ENCODE measurements at places on chromosomes 2 and 18.

DNA sequence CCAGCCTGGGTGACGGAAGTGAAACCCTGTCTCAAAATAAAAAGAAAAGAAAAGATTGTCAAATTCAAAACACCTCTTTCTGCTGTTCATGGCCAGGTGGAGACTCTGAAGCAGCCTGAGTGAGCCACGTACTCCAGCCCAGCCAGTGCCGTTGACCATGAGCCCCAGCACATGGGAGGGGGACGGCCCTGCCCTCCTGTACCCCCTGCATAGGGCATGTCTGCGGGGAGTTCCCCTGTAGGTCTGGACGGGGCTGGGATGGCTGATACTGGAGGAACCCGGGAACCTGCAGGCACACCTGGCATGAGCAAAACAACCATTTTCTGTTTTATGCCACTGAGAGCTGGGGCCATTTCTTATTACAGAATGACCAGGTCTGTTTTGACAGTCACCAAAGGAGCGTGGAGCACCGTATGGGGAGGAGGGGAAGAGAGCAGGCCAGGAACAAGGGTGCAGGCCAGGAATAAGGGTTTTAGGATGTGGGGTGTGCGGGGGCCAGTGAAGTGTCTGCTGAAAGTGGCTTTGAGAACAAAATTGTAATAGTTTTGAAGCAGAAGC lies 30.1 kb downstream of the TMEM18 start:
- no peak for DNase-seq

DNA sequence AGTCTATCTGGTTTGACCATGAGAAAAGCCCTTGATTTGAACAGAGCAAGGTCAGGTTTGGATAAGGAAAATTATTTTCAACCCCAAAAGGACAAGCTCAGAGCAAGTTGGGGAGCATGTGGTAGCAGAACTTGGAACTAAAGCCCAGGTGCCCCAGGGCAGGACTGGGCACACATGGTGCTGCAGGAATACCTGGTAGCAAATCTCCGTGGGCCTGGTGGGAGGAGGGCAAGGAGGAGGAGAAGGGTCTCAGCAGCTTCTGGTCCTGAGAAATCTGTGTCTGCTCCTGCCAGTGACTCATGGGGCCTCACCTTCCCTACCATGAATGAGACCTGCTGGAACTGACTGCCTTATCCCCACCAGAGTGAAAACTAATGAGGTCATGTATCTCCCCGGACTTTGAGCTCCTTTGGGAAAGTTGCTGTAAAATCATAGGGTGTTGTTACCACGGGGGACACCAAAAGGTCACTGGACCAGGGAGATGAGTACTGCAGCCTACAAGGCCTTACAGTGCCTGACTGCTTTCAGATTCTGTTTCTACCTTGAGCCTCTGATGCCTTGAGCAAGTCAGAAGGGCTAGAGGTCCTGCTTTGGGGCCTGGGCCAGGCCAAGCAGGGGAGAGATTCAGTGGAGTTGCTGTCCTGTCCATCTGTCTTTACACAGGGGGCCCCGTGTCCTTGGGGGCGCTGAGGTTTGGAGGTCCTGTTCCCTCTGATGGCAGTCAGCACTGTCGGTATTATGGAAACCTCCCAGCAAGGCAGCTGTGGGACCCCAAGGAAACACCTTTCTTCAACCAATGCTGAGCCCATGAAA lies 304.0 kb downstream of the MYCN start:
- no peak for DNase-seq

DNA sequence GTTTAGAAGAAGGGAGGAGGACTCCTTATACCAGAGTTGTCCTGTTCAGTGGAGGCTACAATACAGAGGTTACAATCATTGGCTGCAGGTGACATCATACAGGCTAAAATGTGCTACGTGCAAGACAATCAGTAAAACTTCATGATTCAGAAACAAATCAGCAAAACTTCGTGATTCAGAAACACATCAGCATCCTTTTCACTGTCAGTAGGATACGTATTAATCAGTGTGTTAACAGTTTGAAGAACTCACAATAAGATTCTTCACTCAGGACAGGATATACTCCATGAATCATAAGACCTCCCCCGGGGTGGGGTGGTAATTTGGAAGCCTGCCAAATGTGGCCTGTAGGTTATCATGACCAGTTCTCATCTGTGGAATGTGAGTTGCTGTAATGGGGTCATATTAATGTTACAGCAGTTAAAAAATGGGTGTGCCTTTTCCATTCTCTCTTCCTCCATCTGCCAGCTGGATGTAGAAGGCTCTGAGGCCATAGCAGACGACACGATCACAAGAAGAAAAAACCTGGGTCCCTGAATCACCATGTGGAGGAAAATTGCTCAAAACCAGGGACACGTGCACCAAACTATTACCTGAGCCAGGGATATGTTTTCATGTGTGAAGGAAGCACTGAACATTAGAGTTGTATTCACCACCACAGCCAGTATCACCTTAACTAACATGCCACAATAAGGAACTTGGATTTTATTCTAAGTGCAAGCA lies 134.8 kb upstream of the CREB1 start:
- DNase-seq, result no peak

- DNase-seq, result no peak
These were observed 28.2 kb upstream of the NARS1 start for GRCh38 chr18:57649556-57650500.

GRCh38 chr2:47178341-47178740 lies 23.2 kb upstream of the STPG4 start:
- no peak for DNase-seq

- DNase-seq, result no peak
These were observed 150.9 kb downstream of the ACTR3 start for GRCh38 chr2:114040826-114041225.

DNA sequence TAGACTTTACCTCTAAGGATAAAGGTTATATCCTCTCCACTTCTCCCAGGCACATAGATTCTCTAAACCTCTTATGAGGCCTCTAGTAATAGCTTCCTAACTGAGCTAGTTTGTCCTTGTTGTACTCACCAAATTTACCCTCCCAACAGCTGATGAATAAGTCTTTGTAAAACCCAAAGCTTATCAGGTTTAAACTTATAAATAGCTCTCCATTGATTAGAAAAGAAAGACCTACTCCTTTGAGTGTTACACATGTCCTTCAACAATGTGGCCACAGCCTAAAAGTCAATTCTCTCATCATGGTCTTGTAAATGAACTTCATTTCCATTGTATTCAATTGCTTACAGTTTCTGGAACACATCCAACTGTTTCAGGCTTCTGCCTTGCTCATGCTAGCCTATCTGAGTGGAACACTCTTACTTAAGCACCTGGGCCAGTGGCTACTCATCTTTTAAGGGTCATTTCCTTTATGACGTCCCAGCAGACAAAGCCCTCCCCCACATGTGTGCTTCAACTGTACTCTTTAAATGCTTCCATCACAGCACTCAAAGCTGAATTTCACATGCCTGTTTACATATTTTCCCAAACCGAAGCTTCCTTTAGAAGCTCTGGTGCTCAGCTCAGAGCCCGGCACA lies 131.6 kb downstream of the CDH2 start:
- DNase-seq, result no peak

DNA sequence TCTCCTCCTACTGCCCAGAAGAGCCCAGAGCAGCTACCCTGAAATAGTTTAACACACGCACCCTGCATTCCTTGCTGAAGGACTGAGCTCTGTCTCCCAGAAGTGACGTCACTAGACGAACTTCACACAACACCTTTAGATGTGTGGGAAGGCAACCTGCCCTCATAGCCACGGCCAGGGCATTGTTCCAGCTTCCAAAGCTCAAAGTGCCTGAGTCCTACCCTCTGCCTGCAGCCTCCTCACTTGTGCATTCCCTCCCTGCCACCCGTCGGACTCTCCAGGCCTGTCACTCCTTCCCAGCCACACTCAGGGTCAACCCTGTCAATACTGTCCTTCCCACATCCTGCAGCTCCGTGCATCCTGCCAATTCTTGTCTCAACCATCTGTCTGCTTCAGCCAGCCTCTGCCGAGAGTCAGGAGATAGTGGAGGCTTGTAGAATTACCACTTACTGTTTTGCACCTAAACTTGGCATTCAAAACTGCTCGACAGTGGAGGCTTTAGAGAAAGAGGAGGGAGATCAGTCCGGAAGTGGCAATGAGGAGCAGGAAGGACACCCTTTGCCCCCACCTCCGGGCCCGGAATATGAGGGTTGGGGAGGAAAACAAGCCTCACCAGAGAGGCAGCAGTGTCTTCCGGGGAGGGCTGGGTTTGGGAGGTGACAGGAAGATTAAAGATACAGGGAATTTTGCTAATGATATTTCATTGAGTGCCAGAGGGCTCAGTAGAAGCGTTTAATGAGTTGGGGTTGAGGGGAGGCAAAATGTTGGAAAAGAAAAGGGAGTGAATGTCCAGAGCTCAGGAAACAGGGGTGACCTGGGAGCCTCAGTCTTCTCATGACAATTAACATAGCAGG lies 72.3 kb upstream of the ATG16L1 start:
- no peak for DNase-seq

DNA sequence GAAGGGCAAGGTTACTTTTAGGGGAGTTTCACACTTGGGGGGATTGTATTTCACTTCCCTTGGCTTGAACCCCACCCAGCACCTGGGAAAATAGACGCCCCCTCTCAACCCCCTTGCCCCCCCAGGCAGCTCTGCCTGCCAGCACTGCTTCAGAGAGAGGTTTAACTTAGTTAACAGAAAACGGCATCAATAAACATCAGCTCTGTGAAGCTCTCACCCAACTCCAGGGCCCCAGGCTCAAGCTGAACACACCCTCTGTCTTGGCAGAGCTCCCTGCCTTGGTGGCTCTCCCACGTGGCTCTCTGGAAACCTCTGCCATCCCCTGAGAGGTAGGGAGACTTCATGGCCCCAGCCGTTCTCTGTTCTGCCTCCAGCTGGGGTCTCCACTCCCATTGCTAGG lies 244.1 kb downstream of the ACKR3 start:
- no peak for DNase-seq

- no peak for DNase-seq
These were observed 3.1 kb downstream of the PAIP2B start for GRCh38 chr2:71223767-71224333.

- no peak for DNase-seq
These were observed 158.9 kb downstream of the RHBDD1 start for GRCh38 chr2:226994775-226995174.

GRCh38 chr18:3547891-3548615 lies 98.1 kb downstream of the TGIF1 start:
- no peak for DNase-seq

- DNase-seq, result no peak
These were observed 31.8 kb downstream of the C1D start for GRCh38 chr2:68031043-68031442.

- no peak for DNase-seq
These were observed 7.9 kb downstream of the MAP2 start for GRCh38 chr2:209431701-209432100.

DNA sequence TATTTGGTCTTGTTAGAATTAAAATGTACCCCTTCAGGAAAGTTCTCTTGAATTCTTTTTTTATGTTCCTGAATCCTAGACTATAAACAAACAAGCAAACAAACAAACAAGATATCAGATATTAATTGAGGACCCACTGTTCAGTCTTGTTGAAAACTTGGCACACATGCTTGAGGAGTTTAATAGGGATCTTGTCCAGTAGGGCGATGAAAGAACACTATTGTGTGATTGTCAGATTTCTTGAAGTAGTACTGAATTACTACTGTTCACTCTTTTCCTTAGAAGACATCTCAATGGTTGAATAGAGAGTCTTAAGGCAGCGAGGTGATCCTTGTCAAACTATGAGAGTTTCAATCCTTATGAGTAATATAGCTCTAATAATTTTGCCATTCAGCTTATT lies 130.2 kb downstream of the PTPRM start:
- DNase-seq, result no peak

DNA sequence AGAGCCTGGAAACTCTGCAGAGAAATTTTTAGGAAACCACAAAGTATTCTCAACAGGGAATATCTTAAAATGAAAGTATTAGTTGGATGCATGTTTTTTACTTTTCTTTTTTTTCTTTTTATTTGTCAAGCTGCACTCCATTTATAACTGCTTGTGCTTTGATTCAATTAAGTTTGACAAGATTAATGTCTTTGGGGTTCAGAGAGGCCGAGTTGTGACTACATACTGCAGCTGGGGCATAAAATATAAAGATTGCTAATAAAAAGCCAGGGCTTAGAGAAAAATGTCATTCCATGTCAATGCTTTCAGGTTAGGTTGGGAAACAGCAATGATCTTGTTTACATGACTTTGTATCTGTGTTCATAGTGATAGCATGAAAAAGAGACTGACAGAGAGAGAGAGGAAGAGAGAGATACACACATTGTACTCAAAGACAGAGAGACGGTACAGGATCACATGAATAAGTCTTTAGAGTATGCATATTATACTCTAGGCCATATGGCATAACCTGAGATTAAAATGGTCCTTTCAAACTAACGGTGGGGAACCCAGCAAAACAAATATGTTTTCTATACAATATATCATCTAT lies 1022.3 kb upstream of the CNTNAP5 start:
- no peak for DNase-seq

GRCh38 chr2:119592436-119592835 lies 48.2 kb downstream of the CFAP221 start:
- no peak for DNase-seq

GRCh38 chr2:241064802-241065354 lies 37.2 kb downstream of the MTERF4 start:
- no peak for DNase-seq

GRCh38 chr2:105373895-105374401 lies 24.9 kb downstream of the FHL2 start:
- no peak for DNase-seq

DNA sequence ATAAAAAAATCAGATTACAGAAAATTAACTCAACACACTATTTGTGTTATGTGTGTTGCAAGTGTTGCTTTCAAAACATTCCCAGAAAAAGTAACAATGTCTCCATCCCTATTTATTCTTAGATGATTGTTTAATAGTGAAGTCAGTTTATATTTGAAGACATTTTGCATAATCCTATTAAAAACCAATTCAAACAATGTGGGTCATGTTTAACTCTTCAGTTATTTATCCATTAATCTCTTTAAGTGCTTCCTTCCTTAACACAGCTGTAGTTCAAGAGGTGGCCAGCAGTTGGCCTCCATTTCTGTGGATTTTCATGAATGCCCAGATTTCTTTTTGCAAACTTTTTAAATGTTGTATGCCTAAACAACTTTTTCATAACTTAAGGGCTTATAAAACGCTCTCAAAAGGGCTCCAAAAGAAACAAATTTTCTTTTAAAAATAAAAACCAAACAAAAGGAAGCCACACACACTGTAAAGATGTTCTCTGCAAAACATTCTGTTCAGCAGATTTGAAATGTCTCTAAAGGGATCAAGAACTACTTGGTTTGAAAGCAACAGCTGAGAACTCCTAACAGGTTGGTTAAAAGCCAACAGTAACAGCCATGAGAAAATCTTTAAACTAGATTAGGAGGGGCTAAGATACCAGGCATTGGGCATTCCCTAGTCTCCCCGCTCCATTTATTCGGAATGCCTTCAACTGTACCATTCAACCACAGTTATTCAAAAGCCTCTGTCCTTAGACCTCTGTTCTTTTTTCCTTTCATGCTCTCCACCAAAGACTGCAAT lies 71.5 kb downstream of the THADA start:
- no peak for DNase-seq

DNA sequence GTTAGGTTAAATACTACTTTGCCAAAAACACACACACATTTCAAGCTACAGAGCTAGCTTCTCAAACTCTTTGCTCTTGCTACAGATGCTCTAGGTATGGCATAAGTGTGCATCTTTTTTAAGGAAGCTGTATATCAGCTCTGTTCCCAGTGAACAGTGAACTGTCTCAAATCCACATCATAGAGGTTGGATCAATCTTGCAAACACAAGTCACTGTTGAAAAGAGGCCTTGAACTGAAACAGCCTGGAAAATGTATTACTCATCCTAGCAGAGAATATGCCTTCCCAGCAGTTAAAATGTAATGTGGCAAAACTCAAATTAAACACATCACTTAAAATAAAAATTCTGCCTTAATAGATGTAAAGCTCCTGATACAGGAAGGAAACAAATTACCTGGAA lies 151.8 kb downstream of the WDPCP start:
- DNase-seq, result no peak

Measured in activated T-helper 1 cell treated with Interleukin-2 at 50 U/mL for 16 hours (primary cell).